ENCODE measurements at places on chromosomes 6 and 20. TPM values are rescaled to one million over a fixed set of nuclear protein-coding genes. Genes with fewer than 3 reads are reported as not detected.

DNA sequence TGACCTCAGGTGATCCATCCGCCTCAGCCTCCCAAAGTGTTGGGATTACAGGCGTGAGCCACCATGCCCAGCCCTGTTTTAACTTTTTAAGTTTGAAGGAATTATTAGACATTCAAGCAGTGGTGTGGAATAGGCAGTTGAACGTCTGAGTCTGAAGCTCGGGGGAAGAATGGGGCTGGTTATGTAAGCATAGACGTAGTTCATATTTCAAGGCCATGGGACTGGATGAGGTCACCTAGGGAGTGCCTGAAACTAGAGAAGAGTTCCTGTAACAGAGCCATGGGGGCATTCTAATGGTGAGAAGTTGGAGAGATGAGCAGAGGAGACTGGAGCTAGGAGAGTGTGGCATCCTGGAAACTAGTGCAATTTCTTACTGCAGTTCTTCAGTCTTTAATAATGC, 6.4 kb downstream of the CDKAL1 start:
- DNase-seq: peak; percentile 28

DNA sequence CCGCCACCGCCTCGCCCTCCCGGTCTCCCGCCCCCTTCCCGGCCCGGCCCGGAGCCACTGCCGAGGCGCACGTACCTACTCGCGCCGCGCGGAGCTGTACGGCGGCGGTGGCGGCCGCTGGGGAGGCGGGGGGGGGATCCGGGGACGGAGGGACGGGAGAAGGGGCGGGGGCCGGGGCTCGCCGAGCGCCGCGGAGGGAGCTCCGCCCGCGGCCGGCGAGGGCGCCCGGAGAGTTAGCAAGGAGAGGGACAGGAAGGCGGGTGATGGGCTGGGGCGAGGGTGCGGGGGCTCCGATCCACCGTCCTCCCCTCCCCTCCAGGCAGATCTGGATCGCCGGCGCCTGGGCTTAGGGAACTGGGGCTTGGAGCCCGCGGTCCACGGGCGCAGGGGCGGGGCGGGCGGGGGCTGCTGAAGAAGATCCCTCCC, 548 bp upstream of the TMEM74B start:
- DNase-seq: peak; percentile 16

- peak; percentile 85 for DNase-seq
Measured at GRCh38 chr20:11901127-11901526, 16.6 kb upstream of the BTBD3 start.

DNA sequence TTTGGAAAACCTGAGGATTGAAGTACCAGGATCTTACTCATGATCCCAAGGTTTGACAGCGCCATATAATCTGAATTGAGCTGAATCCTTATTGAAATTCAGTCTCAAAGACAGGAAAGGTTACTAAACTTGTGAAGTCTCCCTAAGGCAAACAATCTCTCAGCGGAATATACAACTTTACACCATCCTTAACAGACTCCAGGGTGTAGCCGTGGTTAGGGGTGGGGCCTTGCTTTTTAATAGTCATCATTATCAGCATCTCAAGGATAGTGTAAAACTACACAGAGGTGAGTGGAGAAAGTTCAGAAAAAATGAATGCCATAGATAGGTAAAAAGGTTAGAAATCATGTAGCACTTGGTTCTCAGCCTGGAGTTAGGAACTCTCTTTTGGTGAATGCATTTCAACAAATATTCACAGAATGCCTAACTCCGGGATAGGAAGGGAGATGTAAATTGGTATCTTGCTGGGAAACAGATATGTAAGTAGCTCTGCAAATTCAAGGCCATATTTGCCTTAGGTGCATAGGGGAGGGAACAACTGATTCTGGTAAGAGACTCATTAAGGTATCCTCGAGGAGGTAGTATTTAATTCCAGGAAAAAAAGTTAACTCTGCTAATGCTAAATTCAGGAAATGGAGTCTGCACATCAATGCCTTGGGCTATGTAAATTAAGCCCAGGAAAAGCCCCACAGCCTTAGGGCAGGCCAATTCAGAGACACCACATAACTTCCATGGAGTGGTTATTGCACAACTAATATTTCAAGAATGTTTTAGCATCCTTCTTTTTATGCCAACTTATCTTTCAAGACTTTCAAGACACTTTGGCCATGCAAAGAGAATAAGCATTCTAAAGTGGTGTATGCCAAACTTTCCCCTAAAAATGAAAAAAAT, 61.6 kb downstream of the SNAP25 start:
- DNase-seq: no peak

DNA sequence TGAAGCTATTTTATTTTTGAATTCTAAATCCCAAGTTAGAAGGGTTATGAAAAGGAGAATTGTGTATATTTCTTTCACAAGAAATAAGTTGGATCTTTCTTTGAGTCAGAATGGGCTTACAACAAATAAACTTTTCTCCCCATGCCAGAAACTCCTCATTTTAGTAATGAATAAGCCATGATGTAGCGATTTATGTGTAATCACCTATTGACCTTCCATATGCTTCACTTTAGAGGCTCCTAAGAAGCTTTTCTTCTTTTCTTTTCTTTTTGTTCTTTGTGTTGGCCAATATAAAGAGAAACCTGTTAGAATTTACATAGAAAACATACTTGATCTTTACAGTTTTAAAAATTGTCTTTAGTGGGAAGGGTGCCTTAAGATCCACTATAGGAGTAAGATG, 370.2 kb downstream of the UTRN start:
- DNase-seq: no peak

DNA sequence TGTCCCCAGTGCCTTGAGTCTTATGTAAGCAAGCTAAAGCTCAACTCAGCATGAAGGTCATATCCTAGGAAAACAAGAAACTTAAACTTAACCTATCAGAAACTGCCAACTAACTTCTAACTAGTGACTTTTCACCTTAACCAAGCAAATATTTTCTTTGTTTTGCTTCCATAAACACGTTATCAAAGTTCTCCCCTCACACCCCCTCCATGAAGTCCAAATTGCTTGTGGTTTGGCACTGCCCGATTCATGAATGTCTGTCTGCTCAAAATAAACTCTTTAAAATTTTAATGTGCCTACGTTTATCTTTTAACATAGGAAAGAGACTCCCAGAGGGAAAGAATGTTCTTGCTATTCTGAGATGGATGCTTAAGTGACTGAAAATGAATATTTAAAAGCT, 34.9 kb downstream of the GSTA2 start:
- no peak for DNase-seq

DNA sequence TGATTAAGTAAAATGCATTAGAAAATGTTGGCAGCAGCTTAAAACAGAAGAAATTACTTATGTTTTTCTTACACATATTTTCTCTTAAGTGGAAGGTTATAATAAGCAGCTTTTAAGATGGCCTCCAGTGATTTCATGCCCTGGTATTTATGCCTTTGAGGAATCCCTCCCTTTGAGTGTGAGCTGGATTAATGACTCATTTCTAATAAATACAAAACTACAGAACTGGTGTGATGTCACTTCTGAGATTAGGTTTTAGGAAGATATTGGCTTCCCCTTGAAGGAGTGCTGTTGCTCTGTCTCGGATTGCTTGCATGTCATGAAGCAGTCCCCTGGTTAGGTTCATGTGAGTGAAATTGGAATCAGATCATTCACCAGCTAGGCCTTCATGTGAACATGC, 143.2 kb upstream of the EPHA7 start:
- no peak for DNase-seq

DNA sequence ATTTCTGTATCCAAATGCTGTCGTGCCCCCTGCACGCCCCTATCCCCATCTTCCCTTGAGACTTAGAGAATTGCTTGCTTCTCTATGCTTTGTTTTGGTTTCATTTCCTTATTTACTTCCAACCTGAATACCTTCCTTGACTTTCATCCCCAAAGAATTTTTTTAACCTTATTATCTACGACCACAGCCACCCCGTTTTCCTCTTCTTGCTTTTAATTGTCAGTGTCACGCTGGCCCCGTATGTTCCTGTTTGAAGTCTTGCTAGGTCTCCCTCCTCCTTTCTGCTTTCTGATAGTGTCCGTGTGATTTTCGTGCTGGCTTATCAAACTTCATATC, 40.1 kb downstream of the RNF217 start:
- DNase-seq: no peak

DNA sequence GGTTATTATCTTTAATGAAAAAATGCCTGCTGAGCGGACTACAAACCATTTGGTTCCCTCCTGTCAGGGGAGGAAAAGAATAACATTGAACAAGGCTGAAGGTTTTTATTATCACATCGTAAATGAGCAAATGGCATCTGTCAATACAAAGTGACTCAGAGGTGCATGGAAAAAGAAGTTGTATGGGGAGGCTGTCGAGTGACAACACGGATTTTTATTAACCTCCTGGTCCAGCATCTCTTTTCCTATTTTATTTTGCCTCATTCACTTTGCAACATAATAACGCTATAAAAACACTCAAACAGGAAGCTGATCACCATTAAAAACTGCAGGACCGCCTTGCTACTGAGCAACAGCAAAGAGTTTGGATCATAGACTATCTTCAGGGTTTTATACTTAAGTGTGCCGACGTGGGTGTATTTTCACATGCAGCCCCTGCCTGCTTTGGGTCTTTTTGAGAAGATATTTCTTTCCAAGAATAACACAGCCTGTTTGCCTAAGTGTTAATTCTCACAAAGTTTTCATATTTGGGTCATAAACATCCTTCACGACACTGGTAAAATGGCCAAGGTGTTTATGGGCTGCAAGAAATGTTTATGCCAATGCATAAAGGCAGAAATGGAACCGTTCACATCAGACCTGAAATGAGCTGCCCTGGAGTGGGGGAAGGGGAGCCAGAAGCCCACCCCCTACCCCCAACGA, 132.1 kb upstream of the SALL4 start:
- DNase-seq: no peak

GRCh38 chr20:37326666-37327065, 19.3 kb upstream of the SRC start:
- no peak for DNase-seq

DNA sequence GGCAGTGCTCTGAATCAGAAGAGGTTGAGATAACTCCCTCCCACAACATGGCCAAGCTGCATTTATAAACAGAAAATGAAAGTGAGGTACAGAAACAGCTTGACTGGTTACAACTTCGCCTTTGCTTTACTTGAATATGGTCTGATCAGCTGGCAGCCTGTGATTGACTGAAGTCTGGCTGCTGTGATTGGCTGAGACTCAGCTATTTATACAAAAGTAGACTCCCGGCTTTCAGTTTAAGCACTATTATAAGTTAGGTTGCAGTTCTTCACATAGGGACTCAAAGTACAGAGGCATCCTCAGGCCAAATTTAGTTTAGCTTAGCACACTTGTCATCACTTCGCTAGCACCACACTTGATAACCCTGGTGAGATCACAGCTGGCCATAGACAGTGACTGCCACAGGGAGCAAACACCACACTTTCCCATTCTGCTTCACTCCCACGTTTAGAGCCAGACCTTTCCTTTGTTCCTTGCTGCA, 362.6 kb downstream of the EPM2A start:
- no peak for DNase-seq

- peak; percentile 13 for DNase-seq
Measured at GRCh38 chr6:79895382-79896074, 51.8 kb downstream of the ELOVL4 start.

DNA sequence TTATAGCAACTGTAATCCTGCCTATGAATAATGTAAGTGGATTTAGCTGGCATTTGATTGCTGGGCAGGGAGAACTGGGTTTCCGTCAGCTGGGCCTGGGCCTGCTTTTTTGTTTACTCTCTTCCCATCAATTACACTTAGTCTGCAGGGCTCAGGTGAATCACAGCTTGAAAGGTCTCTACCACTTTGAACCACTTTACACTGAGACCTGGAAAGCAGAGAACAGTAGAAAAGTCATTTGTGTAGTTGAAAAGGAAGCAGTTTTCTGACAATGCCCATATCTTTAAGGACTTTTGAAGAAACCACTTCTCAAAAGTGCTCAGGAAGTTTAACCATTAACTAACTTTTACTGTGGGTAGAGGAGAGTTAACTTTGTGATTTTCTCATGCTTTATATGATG, 315.4 kb upstream of the SASH1 start:
- DNase-seq: no peak

- no peak for DNase-seq
Measured at GRCh38 chr6:169980826-169981450, 229.5 kb downstream of the ERMARD start.

DNA sequence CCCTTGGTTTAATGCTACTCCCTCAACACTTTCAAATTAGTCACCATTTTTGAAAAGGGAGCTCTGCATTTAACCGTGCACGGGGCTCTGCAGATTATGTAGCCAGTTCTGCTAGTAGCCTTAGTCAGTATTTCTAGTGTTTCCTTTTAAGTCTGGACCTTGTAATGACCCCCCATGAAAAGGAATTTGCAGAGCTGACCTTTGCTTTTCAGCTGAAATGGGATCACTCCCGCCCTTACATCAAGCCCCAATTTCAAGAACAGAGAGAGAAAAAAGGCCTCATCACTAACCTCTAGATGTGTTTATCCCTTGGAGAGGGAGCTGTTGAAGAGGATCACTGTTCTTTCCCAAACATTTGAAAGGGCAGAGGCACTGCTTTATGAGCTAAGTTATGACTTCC, 490.7 kb upstream of the BTBD3 start:
- DNase-seq: no peak

GRCh38 chr6:50198245-50198644, 148.5 kb upstream of the DEFB112 start:
- no peak for DNase-seq

DNA sequence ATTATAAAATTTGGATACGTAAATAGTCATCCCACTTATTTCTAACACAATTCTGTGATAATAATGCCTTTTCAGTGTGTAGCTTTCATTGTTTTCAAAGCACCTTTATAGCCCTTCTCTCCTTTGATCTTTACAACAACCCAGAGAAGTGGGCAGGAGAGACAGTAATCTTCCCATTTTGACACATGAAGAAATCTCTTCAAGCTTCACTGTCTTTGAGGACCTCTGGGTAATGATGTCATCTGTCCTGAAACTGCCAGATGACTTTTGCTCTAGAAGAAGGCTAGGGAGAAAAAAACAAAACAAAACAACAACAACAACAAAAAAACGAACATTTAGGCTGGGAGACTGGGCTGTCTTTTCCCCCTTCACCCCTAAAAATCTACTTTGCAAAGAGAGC, 203.0 kb downstream of the KCNQ5 start:
- DNase-seq: no peak

The EMILIN3 gene
- not detected for total RNA-seq

The DUSP15 gene
- 1.9 TPM for total RNA-seq

The HMGCLL1 gene
- not detected for total RNA-seq

The MEI4 gene
- 0.11 TPM for total RNA-seq

The LINC00237 gene
- not detected for total RNA-seq

The KIF6 gene
- total RNA-seq: 0.11 TPM

The HM13 gene
- 25.7 TPM for total RNA-seq

The SLC25A27 gene
- total RNA-seq: 7.5 TPM

The COL12A1 gene
- 6.6 TPM for total RNA-seq
